Activated gamma-delta T cell treated with anti-CD3 and anti-CD28 coated beads, Interleukin-2, amount 50 U/mL, for 16 hours (primary cell): ENCODE measurements at places on chromosomes 5 and 9.

- no peak for DNase-seq
Observed at GRCh38 chr5:31855134-31856040, 216.5 kb downstream of the PDZD2 start.

- DNase-seq: no peak
Observed at GRCh38 chr5:7676455-7676854, 174.5 kb downstream of the CFAP90 start.

GRCh38 chr5:168773226-168773625 lies 194.1 kb upstream of the PANK3 start:
- DNase-seq: no peak

DNA sequence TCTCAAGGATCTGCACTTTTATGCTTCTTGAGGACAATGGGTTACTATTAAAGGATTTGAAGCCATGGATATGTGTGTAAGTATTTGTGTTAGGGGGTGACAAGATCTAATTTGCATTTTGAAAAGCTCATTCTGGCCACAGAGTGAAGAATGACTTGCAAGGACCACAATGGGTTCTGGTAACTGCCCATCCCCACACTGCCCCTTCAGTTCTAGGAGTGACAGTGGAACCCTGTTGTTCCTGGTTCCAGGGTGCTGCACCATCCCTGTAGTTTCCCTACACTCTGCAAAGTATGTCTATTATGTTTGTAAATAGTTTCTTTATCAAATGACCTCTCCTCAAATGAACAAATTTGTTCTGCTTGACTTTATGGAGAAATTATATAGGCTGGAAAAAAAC lies 9.7 kb upstream of the SPRY4 start:
- no peak for DNase-seq

DNA sequence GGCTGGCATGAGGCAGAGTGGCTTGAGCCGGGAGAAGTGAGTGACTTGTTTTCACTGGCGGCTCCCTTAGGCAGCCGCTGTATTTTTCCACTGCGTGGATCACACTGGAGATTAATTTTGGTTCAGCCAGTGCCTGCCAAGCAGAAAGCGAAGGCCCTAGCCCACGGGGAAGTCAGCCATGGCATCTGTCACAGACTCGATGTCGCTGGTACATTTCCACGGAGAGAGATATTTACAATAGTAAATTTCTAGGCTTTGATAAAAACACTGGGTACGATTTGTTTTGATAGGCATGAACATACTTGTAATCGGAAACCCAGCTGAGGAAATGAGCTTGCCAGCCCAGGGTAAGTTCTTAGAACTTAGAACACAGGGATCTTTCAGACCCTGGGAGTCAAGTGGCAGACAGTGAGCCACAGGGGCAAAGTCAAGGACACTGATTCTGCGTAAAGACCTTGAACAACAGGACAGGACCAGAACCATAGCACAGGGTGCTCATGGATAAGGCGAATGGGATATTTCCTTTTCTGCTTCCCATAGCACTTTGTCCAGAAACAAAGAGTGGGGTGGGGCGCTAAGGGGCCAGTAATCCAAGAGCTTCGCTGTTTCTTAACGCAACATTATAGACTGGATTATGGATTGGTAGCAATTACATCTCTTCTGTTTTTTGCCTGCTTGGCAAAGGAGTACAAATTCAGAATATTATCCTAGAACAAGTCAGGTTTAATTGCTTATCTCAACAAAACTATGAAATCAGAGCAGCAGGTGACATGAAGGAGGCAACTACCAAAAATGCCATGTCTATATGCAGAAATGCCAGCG lies 4.5 kb downstream of the DUSP1 start:
- no peak for DNase-seq

GRCh38 chr5:10756549-10756948 lies 4.5 kb downstream of the DAP start:
- no peak for DNase-seq

- no peak for DNase-seq
Observed at GRCh38 chr5:13278148-13278547, 666.3 kb downstream of the DNAH5 start.

DNA sequence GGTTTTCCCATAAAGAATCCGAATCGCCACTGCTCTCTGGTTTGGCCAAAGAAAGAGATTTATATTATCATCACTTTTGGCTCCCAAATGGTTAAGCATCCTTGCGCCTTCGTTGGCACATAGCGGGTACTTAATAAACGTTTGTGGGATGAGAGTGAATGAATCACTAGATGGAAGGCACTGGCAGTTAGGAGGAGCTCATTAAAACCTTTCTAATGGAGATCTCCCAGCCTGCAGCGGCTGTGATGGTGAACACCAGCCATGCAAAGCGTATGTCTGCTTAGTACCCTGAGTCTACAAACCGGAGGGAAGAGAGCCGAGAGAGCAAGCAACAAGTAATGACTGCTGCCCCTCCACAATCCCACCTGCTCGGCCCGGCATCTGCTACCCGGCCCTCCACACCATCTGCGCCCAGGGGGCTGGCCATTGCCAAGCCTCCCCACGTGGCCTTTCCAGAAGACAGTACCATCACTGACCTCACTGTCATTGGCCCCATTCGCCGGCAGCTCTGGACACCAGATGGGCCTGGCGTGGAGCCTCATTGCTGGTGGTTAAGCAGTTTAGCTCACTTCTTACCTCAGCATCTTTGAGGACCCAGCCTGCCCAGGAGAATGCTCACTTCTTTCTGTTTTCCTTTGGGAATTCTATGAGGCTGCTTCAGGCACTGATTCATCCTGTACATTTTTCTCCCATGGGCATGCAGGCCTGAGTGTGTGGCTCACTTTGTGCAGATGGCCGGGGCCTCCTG lies 39.3 kb upstream of the ANKRD33B start:
- DNase-seq: no peak

DNA sequence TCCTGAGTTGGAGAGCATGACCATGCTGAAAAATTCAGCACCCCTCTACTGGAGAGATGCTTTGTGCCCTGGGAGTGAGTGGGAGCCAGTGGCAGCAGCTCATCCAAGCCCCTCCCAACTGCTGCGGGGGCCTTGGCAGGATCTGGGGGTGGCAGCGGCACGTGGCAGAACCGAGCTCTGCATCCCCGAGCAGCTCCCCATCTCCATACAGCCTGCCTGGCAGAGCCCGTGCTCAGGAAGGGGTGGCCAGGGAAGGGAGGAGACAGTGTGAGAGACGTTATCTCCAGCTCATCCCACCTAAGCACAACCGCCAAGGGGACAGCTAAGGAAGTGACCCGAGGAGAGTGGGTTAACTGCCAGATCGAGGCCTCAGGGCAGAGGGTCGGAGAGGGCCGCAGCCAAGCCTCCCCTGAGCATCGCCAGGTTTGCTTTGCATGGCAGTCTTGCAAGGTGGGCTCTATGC lies 17.2 kb upstream of the DPM2 start:
- no peak for DNase-seq

GRCh38 chr9:111253742-111254437 lies 76.1 kb downstream of the OR2K2 start:
- DNase-seq: no peak

DNA sequence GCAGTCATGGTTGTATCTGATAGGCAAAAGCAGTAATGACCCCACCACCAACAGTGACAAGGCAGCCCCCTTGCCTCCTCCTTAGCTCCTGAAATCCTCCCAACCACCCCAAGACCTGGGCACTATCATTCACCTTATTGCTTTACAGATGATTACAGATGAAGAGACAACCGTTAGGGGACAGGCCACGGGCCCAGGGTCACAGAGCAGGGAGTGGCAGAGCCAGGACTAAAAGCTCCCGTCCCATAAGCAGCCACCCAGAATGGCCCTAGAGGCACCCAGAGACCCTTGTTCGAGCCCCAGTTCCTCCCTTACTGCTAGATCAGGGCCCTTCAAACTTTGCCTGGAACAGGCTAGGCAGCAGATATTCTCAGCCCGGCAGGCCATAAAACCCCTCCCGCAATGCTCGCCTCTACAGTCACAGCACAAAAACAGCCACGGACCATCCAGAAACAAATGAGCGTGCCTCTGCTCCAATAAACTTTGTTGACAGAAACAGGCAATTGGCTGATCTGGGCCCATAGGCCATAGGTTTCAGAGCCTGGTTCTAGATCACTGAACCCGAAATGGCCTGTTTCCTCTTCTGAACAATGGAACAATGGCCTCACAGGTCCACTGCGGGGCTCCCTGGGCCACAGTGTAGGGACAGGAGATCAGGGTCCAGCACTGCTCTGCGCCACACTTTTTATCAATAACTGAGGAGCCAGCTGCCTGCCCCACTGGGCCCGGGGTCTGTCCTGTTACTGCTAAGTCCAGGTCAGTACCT lies 67.0 kb downstream of the LRSAM1 start:
- no peak for DNase-seq

- DNase-seq: no peak
Observed at GRCh38 chr9:3205421-3206095, 320.2 kb downstream of the RFX3 start.

GRCh38 chr9:136865041-136865767 lies 904 bp downstream of the EDF1 start:
- no peak for DNase-seq

DNA sequence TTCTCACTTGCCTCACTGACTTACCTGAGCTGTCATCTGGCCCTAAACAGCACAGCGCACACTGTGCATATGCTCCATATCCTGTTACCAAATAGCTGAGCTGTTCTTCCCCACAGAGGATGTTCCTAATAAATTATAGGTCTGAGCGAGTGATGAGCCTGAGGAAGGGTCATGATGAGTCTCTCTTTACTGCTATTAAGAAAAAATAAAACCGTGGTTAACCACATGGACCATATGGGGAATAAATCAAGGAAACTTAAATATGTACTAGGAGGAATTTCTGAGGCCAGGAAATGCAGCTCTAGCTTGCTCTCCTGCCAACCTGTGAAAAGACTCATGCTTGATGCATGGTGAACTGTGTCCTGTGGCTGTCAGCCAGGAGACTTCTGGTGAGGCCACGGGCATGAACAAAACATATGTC lies 424.8 kb upstream of the DMAC1 start:
- DNase-seq: no peak

DNA sequence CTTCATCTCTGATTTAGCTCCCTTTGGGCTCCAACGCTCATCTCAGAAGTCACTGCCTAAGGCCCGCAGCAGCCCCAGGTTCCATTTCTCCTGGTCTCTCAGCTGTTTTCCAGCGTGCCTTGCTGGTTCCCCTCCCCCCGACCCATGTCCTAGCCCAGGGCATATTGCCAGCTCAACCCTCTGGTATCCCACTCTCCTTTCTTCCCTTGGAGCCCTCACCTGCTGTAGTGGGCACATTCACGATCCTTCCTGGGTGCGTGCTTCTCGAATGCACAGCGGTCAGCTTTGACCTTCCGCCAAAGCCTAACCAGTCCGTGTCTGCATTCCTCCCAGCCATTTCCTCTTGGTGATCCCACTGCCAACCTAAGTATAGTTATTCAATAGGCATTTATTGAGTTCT lies 36.1 kb downstream of the CFAP90 start:
- DNase-seq: no peak

- peak; percentile 41 for DNase-seq
Observed at GRCh38 chr9:91424403-91425176, 958 bp upstream of the NFIL3 start.

DNA sequence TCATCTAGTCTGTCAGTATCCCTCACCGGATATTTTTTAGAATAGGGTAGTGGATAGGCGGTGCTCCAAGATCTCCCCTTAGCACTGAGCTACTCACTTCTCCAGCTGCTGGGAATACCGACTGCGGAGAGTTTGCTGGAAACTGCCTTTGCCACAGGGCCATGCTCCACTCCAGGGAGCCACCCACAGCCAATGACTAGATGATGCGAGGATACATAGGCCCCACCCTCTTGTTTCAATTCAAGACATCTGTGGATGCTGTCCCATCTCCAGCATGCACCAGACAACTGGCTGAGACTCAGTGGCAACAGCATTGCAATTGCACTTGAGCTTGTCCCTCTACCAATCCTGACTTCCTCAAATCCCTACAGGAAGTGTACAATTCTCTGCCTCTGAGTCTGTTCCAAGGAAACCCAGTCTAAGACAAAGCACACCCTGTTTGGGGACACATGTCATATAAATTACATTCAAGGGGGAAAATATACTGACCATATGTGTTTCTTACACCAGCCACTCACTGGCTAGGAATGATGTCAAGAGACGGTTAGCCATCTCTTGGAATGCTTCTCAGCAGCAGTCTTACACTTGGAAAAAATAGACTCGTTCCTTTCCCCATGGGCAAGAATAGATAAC lies 312.6 kb upstream of the KIF2A start:
- DNase-seq: no peak

GRCh38 chr5:30607301-30607894 lies 586.1 kb upstream of the CDH6 start:
- no peak for DNase-seq

DNA sequence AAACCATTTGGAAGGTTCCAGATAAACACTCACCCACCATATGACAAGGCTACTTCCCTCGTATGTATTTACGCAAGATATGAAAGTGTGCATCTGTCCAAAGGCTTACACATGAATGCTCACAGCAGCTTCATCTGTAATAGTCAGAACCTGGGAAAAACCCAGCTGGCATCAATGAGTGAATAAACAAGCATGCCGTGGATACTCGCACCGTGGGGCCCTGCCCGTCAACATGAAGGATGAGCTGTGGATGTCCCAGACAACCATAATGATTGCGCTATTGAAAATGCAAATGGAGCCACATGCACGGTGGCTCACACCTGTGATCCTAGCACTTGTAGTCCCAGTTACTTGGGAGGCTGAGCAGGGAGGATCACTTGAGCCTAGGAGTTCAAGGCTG lies 60.6 kb upstream of the FCN1 start:
- DNase-seq: no peak

- DNase-seq: no peak
Observed at GRCh38 chr5:39132792-39133191, 58.6 kb upstream of the RICTOR start.

DNA sequence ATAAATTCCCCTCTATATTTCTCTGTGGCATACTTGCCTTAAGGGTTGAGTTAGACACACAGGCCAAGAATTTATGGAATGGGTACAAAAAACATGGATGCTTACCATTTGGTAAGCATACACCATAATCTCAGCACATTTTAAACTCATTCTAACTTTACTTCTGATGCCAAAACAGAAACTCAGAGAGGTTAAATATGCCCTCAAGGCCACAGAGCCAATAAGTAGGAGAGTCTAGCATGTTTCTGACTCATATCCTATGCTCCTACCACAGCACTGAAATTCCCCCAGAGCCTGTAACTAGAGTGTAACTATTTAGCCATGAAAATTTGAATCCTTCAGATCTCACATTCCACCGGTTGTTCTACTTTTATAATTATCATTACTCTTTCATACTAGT lies 559.7 kb downstream of the ACTL7B start:
- no peak for DNase-seq

DNA sequence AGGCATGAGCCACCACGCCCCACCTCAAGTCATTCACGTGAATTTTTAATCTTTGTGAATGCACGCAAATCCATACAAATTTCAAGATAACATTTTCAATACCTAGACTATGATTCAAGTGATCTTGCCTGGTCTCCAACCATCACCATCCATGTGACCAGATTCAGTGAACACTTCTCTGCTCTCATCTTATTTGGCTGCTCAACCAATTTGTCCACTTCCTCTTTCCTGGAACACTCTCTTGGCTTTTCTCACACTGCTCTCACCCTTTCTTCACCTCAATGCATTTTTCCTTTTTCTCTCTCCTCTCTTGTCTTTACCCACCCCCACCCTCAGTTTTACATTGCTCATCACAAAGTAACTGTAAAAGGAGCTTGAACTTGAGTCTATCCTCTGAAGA lies 354.7 kb upstream of the KIF2A start:
- DNase-seq: no peak

- DNase-seq: no peak
Observed at GRCh38 chr5:31581498-31582099, 49.5 kb downstream of the C5orf22 start.
